ENCODE measurements at places on chromosomes 3 and 15.

DNA sequence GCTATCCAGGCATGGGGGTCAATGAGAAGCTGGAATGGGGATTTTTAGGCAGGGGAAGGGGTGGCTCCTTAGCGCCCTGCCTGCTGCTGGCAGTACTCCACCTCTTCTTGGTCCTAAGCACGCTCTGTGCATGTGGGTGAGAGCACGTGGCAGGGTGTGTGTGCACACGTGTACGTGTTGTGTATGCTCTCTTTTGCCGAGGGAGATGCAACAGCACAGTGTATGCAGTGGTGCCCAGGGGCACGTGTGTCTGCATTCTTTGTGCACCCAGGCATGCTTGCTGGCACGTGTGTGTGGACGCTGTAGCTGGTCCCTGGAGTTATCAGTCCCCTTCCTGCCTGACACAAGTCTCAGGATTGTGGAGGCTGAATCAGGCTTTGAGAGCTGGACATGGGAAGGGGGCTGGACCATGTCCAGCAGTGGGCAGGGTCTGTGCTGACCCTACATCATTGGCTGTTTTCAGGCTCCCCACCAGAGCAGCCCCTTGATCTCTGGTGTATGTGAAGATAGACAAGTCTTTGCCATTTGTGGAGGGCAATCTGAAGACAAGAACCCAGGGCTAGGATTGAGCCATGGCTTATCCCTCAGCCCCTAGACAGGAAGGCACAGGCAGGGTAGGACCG is 1.9 kb upstream of the CAMKV start:
- H3K36me3 ChIP-seq = no peaks in the 10 kb centered on the region
- no peak for DNase-seq
- H3K27me3 ChIP-seq = peaks cover 3% of the 10 kb centered on the region
- H3K4me1 ChIP-seq = peaks cover 57% of the 10 kb centered on the region
- H3K4me3 ChIP-seq = no peak overlapping the region
- no peak overlapping the region for H3K27ac ChIP-seq

DNA sequence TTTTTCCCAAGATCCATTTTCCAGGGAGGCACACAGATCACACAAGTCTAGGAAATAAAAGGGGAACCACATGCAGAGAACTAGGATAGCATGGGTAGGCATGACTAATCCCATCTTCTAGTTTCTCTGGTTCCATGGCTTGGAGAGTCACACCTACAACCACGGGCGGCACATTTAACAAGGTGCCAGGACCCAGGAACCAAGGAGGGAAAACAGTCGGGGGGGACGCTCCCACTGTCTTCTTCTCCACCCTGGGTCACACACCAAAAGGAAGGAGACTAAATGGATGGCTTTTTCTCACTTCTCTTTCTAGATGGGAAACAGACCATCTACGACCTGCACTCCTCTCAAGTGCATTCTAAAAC is 4.6 kb upstream of the SMCO1 start:
- H3K27ac ChIP-seq = no peak overlapping the region
- no peaks in the 10 kb centered on the region for H3K36me3 ChIP-seq
- H3K4me3 ChIP-seq = no peak overlapping the region

- DNase-seq = no peak
- no peaks in the 10 kb centered on the region for H3K36me3 ChIP-seq
- no peak overlapping the region for H3K27ac ChIP-seq
Measured at GRCh38 chr3:178707311-178708031, 171.2 kb downstream of the KCNMB2 start.

- H3K4me1 ChIP-seq = peaks cover 4% of the 10 kb centered on the region
- no peak overlapping the region for H3K27ac ChIP-seq
- no peaks in the 10 kb centered on the region for H3K36me3 ChIP-seq
- H3K4me3 ChIP-seq = no peak overlapping the region
- no peak for DNase-seq
Measured at GRCh38 chr3:35638980-35639253, 408 bp upstream of the ARPP21 start.

GRCh38 chr3:87900061-87900460 is 158.7 kb downstream of the CGGBP1 start:
- H3K27me3 ChIP-seq = no peaks in the 10 kb centered on the region
- H3K4me1 ChIP-seq = no peaks in the 10 kb centered on the region
- H3K27ac ChIP-seq = no peak overlapping the region
- DNase-seq = no peak

Data from neuronal stem cell (in vitro differentiated cells).